ENCODE measurements at places on chromosomes 7 and 10.

DNA sequence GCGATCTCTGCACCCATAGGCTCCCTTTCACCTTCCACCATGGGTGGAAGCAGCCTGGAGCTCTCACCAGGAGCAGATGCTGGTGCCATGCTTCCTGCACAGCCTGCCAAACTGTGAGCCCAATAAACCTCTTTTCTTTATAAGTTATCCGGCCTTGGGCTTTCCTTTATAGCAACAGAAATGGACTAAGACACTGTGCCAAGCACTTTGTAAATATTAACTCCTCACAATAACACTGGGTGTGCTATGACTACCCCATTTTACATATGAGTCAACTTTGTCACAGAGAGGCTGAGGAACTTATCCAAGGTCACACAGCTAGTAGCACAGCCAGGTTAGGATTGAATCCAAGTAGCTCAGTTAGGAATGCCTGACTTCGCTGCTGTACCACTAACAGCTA lies 79.7 kb upstream of the KCNMA1 start:
- DNase-seq, result no peak

GRCh38 chr10:571166-571565 lies 118.3 kb downstream of the DIP2C start:
- DNase-seq, result no peak

- DNase-seq, result no peak
Observed at GRCh38 chr7:83861-84632, 108.3 kb upstream of the FAM20C start.

DNA sequence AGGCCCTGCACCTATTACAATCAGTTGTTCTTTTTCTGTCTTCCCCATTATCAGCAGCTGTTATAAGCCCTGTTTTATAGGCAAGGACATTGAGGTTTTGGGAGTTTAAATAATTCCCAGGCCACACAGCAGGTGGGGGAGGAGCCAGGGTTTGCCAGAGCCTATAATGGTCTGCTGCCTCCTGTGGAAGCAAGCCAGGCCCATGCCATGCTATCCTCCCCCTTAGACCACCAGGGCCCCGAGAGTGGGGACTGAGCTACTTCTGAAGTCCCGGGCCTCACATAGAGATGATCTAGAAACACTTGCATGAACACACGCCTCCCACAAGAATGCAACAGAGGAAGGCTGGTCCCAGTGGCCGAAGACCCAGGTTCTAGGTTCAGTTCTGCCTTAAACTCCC lies 141.7 kb downstream of the SH3PXD2A start:
- no peak for DNase-seq

- DNase-seq, result no peak
Observed at GRCh38 chr10:27998178-27998953, 513 bp downstream of the ODAD2 start.

DNA sequence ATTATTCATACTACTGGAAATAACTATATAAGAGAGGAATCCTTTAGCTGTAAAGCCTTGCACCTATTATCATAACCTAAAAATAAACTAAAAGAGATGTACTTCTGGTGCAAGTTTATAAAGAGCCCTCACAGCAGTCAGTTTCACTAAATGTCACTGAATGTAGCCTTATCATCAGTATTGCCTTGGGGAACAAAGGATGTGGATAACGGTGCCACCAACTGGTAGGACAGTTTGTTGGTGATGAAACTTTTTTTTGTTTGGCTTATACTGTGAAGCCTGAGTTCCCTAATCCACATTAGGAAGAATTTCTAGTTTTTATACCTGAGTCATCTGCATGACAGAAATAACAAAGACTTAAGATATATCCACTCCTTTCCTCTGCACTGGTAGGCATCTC lies 117.9 kb upstream of the COL1A2 start:
- no peak for DNase-seq

GRCh38 chr10:61406736-61407135 lies 46.4 kb downstream of the TMEM26 start:
- DNase-seq, result no peak

Data from stimulated activated CD8-positive, alpha-beta memory T cell treated with anti-CD3 and anti-CD28 coated beads, Interleukin-4, amount 100 ng/mL, for 1 hour (primary cell).